Neuronal stem cell (in vitro differentiated cells): ENCODE measurements at places on chromosomes 2 and 18.

DNA sequence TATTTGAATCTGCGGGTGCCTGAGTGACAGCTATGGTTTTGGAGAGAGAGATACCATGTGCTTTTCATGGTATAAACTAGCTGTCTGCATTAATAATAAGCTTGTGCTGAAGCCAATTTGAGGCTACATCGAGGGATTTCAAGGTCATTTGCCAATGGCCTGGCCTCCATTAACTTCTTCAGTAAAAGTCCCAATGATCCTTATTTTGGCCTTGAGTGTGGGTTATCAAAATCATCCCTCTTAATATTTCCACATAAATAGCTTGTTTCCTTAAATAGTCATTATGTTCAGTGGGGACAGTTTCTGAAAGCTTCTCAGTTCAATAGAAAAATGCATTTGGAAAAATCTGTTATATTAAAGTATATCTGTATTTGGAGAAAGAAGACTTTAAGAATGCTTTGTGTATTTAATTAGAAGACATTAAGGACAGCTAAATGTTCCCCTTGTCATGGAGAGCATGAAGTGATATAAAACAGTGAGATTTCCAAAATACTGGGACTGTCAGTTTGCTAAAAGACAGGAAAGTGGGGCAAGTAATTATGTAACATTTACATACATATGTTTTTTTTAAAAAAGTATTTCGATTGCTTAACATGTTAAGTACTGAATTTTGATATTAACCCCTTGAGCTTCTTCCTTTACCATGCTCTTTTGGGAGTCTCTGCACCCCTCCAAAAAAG, 355.5 kb upstream of the ZEB2 start:
- no peaks in the 10 kb centered on the region for H3K27me3 ChIP-seq
- H3K27ac ChIP-seq, result no peak overlapping the region
- H3K36me3 ChIP-seq, result no peaks in the 10 kb centered on the region
- no peak overlapping the region for H3K4me3 ChIP-seq

GRCh38 chr2:11805024-11805423, 58.6 kb downstream of the LPIN1 start:
- H3K27me3 ChIP-seq, result no peaks in the 10 kb centered on the region
- H3K27ac ChIP-seq, result no peak overlapping the region
- H3K36me3 ChIP-seq, result peaks cover 43% of the 10 kb centered on the region
- H3K4me3 ChIP-seq, result no peak overlapping the region
- H3K4me1 ChIP-seq, result no peaks in the 10 kb centered on the region

DNA sequence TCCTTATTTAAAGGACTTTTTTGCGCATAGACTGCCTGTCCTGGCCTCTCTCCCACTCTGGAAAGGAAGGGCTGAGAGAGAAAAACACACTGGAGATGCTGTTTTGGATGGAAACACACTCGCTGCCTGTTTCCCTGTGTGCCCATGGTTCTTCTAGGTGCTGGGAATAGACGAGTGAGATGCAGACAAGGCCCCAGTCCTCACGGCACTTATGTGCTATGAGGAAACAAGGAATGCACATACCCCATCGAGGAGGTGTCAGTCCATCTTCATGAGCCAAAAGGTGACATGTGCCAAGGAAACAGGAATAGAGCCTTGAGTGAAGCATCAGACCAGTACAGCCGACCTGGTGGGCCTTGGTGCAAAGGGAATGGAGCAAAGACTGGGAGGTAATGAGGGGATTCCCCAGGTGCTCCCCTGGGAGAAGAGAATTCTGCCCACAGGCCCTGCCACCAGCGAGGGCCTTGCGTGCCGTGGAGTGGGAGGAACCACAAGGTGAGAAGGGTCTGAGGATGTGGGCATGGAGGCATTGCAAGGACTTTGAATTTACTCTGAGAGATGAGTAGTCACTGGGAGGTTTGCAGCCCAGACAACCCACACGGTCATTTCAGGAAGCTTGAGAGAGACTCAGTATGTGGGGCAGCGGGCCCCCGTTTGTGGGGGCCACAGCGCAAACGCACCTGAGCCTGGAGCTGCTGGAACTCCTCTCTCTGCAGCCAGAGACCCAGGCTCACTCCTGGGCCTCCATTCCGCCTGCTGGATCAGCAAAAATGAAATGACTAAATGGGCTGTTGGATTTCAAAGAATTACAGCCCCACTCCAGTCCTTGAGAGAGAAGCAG, 197.5 kb upstream of the COPS8 start:
- H3K4me1 ChIP-seq, result peaks cover 3% of the 10 kb centered on the region
- no peak overlapping the region for H3K27ac ChIP-seq
- no peaks in the 10 kb centered on the region for H3K27me3 ChIP-seq
- H3K4me3 ChIP-seq, result no peak overlapping the region
- H3K36me3 ChIP-seq, result no peaks in the 10 kb centered on the region
- no peak for DNase-seq

DNA sequence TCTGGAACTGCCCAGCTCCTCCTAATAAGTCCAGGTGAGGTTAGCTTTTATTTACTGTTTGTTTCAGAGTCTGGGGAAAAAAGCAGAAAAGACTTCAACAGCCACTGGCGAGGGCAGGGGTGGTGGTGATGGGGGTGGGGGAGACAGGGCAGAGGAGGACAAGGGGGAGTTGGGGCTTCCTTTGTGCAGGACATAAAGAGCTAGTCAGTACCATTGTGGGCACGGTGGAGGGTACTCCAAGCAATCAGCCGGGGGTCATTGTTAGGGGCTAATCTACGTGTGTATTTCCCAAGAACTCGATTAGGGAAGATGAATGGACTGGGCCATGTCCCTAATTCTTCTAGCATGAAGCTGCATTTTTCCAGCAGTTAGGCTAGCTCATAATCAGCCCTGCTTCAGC, 2.8 kb upstream of the RAX start:
- DNase-seq, result peak; percentile 82
- H3K27me3 ChIP-seq, result no peaks in the 10 kb centered on the region
- H3K27ac ChIP-seq, result peak overlapping the region; percentile 83
- H3K4me3 ChIP-seq, result no peak overlapping the region
- H3K4me1 ChIP-seq, result peaks cover 23% of the 10 kb centered on the region
- H3K36me3 ChIP-seq, result no peaks in the 10 kb centered on the region

- H3K27ac ChIP-seq, result no peak overlapping the region
- H3K4me3 ChIP-seq, result no peak overlapping the region
- no peaks in the 10 kb centered on the region for H3K27me3 ChIP-seq
- no peaks in the 10 kb centered on the region for H3K36me3 ChIP-seq
- H3K4me1 ChIP-seq, result peaks cover 12% of the 10 kb centered on the region
- no peak for DNase-seq
These were observed 39.7 kb downstream of the HPCAL1 start for GRCh38 chr2:10342245-10342951.

DNA sequence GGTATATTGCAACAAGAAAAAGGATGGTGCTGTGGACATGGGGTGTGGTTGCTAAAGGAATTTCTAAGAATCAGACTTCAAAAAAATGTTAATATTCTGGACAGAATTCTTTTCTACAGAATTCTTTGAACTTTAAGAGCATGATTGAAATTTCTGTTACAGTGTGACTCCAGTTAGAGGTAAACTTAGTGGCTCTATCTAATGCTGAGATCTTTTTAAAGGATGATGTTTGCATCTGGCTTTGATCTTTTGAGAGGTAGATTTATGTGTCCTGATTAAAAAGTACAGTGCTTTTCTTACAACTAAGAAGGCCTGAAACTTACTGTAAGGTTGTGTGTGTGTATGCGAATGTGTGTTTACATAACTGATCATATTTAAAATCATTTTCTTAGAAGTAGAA, 25.4 kb downstream of the NCK2 start:
- peaks cover 11% of the 10 kb centered on the region for H3K4me1 ChIP-seq
- no peak overlapping the region for H3K27ac ChIP-seq
- H3K36me3 ChIP-seq, result peaks cover 45% of the 10 kb centered on the region
- no peak overlapping the region for H3K4me3 ChIP-seq

- peaks cover 5% of the 10 kb centered on the region for H3K36me3 ChIP-seq
- H3K27ac ChIP-seq, result no peak overlapping the region
- no peaks in the 10 kb centered on the region for H3K4me1 ChIP-seq
- H3K27me3 ChIP-seq, result no peaks in the 10 kb centered on the region
These were observed 23.0 kb downstream of the MALT1 start for GRCh38 chr18:58694221-58694620.

GRCh38 chr2:188884046-188884445, 90.1 kb upstream of the COL3A1 start:
- no peaks in the 10 kb centered on the region for H3K4me1 ChIP-seq
- no peak for DNase-seq
- H3K36me3 ChIP-seq, result no peaks in the 10 kb centered on the region
- H3K27ac ChIP-seq, result no peak overlapping the region
- no peaks in the 10 kb centered on the region for H3K27me3 ChIP-seq
- H3K4me3 ChIP-seq, result no peak overlapping the region

GRCh38 chr2:95278051-95278471, 3.8 kb downstream of the PROM2 start:
- no peaks in the 10 kb centered on the region for H3K27me3 ChIP-seq
- H3K4me1 ChIP-seq, result no peaks in the 10 kb centered on the region
- DNase-seq, result no peak
- no peak overlapping the region for H3K4me3 ChIP-seq
- H3K27ac ChIP-seq, result no peak overlapping the region
- H3K36me3 ChIP-seq, result no peaks in the 10 kb centered on the region

GRCh38 chr2:133777574-133777960, 209.3 kb upstream of the NCKAP5 start:
- no peak overlapping the region for H3K27ac ChIP-seq
- H3K36me3 ChIP-seq, result no peaks in the 10 kb centered on the region
- no peak for DNase-seq
- peaks cover 4% of the 10 kb centered on the region for H3K4me1 ChIP-seq

DNA sequence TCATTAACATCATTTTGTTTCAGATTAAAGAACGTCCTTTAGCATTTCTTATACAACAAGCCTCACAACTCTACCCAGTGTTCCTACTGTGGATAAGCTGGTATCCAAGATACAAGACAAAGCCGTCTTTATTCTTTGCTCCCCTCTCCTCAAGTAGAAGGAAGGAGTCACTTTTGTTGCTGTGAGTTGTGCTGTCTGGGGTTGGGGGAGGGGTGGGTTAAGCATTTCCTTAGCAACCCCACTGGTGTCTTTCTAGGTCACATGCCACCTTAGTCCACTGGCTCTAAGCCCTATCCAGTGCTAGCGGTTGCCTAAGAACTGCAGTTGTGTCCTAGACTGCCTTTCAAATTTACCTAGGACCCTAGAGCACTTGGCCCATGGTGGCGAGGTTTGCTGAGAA, 155.6 kb upstream of the PIEZO2 start:
- H3K27ac ChIP-seq, result peak overlapping the region; percentile 76
- no peak overlapping the region for H3K4me3 ChIP-seq
- peak; percentile 32 for DNase-seq

DNA sequence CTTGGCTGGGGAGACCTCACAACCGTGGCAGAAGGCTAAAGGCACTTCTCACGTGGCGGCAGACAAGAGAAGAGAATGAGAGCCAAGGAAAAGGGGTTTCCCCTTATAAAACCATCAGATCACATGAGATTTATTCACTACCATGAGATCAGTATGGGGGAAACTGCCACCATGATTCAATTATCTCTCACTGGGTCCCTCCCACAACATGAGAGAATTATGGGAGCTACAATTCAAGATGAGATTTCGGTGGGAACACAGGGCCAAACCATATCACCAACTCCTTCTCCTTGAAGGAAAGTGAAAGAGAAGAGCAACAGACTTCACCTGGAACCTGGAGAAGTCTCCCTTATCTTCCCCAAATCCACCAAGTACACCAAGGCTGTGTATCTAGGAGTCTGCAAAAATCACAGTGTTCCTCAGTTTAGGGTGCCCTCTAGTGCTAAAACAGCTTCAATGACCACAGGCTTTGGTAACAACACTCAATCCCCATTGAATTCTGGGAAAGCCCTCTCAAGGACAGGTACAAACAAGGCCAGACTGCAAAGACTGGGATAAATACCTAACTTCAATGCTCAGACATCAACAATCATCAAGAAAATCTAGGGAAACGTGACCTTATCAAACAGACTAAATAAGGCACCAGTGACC, 148.8 kb upstream of the SRD5A2 start:
- H3K27me3 ChIP-seq, result no peaks in the 10 kb centered on the region
- no peak for DNase-seq
- no peak overlapping the region for H3K4me3 ChIP-seq

GRCh38 chr18:49137093-49137492, 186.3 kb upstream of the SMAD7 start:
- peaks cover 25% of the 10 kb centered on the region for H3K4me1 ChIP-seq
- no peaks in the 10 kb centered on the region for H3K27me3 ChIP-seq
- no peak for DNase-seq
- H3K27ac ChIP-seq, result no peak overlapping the region
- no peak overlapping the region for H3K4me3 ChIP-seq

DNA sequence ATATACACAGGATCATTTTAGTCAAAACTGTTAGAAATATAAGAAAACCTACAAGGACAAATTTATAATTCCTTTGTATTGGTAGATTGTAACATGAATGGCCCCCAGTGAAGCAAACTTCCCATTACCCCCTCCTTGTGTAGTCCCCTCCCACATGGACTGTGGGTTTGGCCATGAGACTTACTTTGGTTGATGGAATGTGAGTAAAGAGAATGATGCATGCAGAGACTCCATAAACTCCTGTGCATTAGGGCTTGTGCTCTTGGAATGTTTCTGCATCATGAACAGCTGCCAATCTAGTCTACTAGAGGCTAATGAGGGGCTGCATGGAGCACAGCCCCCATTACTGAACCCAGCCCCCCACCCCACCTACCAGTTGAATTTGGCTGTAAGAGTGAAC, 8.3 kb upstream of the TGFA start:
- no peaks in the 10 kb centered on the region for H3K36me3 ChIP-seq
- H3K27me3 ChIP-seq, result no peaks in the 10 kb centered on the region
- no peak overlapping the region for H3K27ac ChIP-seq
- H3K4me3 ChIP-seq, result no peak overlapping the region

DNA sequence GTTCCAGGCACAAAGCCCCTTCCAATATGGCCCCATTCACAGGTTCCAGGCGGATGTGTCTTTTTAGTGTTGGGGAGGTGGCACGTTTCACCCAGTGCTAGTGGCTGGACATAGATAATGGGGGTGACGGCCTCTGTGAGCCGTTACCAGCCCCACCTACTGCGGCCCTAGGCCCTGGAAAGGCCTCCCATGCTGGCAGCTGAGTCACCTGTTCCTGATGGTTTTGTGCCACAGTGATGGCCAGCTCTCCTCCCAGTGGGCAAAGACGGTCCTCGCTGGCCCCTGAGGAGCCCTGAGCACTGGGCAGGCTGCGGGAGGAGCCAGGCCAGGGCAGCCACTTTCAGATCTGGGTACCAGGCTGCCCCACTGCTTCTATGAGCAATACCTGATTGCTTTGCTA, 40.0 kb upstream of the GPC1 start:
- no peak overlapping the region for H3K4me3 ChIP-seq
- peaks cover 4% of the 10 kb centered on the region for H3K27me3 ChIP-seq
- no peak overlapping the region for H3K27ac ChIP-seq
- no peak for DNase-seq
- H3K36me3 ChIP-seq, result no peaks in the 10 kb centered on the region
- H3K4me1 ChIP-seq, result peaks cover 2% of the 10 kb centered on the region
